ENCODE measurements at places on chromosomes 4 and X.

GRCh38 chrX:19793471-19793870 is 93.9 kb downstream of the SH3KBP1 start:
- no peak for DNase-seq

- no peak for DNase-seq
Observed at GRCh38 chrX:134679221-134679620, 20.9 kb upstream of the PLAC1 start.

GRCh38 chr4:25901030-25901430 is 13.0 kb upstream of the SMIM20 start:
- DNase-seq = no peak

DNA sequence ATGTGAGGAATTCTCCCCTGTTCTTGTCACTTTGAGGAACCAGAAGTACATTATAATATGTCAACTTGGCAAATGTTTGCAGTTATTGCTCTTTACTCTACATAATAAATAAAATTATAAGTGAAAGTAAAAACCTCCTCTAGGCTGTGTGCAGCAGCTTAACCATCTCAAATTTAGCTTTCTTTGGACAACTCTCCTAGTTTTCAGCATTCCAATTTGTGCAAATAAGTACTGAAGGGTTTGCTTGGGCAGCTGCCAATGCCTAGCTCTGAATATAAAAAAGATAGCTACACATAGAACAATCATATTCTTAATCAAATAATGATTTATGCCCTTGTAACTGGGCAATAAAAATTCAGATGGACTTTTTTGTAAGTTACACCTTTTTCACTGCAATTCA is 82.5 kb downstream of the GASK1B start:
- DNase-seq = no peak

- no peak for DNase-seq
Observed at GRCh38 chr4:84231539-84232055, 267.5 kb downstream of the NKX6-1 start.

DNA sequence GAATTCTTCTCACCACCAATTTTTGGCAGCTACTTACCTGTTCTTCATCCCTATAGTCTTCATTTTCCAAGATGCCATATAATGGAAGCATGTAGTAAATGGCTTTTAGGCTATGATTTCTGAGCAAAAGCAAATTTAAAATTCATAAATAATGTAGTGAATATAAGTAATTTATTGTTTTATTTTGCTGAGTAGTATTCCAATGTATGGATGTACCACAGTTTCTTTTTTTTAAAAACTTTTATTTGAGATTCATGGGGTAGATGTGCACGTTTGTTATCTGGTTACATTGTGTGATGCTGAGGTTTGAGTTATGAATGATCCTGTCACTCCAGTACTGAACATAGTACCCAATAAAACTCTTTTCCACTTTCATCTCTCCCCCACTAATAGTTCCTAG is 369.1 kb downstream of the IL15 start:
- DNase-seq = no peak

DNA sequence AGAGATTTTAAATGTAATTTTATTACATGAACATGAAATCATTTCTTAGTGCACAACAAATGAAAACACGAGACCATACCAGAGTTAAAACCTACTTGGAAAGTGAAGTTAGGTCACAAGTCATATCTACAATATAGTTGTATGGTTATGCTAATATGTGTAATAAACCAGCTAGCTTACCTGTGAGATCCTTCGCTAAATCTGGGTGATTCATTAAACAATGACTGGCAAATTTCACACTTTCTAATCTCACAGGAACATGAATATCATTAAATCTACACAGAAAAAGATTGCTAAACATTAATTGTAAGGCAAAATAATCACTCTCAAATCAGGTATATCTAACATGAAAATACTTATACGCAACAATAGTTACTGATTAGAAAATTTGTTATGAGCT is 67.6 kb downstream of the PDS5A start:
- DNase-seq = no peak

DNA sequence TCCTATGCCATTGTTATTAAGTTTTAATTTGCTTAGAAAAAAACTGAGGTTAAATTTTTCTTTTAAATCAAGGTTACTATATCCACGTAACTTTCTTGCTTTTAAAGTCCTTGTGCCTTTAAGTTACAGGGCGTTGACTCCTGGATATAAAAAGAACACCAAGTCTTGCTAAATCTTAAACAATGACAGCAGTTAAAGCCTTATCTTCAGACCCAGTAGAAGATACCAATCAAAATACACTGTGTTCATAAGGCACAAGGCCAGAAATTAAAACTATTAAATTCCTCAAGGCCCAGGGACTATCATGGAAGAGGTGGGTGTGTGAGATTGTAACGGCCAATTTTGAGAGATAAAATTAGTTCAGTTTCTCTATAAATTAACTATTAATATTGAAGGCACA is 60.4 kb downstream of the PAGE2 start:
- no peak for DNase-seq

DNA sequence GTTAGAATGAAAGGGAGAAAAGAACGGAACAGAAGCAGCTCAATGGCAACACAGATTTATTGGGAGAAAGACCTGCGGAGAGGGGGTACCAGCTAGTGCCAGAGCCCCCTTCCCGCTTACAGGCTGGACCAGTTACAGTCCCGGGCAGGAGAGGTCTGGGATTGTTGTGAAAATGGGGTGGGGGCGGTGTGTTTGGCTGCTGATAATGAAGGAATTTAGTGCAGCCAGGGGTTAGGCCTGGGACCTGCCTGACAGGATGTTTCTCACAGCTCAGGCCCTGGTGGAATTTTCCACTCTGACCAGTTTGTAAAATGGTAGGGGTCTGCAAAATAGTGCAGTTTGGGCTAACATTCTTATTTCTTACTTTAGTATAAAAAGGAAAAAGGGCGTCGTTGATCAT is 75.4 kb upstream of the SPIN4 start:
- no peak for DNase-seq

- DNase-seq = no peak
Observed at GRCh38 chr4:2859514-2859913, 15.9 kb downstream of the ADD1 start.

GRCh38 chr4:104163820-104164219 is 330.9 kb downstream of the CXXC4 start:
- no peak for DNase-seq

DNA sequence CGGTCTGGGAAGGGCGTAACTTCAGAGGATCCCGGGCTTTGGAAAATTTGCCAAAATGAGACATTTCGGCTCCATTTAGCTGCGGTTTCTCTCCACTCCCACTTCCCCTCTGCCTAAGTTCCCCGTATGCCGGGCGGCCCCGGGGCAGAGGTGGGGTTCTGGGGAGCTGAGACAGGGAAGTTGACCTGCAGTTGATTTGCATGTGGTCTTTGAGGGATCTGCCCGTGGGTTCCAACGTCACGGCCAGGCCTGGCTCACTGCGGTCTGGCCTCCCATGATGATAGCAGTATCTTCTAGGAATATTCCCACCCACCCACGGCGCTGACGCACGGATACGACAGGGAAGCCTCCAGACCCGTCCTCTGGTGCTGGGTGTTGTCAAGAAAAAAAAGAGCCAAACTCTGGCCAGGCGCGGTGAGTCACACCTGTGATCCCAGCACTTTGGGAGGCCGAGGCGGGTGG is 27.3 kb upstream of the CRLF2 start:
- DNase-seq = no peak

DNA sequence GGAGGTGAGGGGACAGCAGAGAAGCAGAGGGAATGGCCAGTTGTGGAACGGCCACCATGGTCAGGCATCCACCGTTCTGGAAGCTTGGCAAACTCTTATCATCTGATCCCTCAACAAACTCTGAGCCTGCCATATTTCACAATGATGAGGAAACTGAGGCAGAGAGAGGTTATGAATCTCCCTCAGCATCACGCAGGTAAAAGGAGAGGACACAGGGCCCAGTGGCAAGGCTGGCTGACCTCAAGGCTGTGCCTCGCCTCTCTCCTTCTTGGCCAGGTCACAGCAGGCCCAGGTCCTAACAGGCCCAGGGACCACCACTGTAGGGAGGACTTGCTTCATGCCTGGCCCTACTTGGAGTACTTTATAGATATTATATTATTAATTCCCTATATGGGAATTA is 242.8 kb downstream of the EVC2 start:
- DNase-seq = no peak

- DNase-seq = no peak
Observed at GRCh38 chr4:183284965-183285364, 35.1 kb downstream of the CLDN22 start.

- DNase-seq = no peak
Observed at GRCh38 chrX:54639018-54639345, 109.0 kb downstream of the GNL3L start.

DNA sequence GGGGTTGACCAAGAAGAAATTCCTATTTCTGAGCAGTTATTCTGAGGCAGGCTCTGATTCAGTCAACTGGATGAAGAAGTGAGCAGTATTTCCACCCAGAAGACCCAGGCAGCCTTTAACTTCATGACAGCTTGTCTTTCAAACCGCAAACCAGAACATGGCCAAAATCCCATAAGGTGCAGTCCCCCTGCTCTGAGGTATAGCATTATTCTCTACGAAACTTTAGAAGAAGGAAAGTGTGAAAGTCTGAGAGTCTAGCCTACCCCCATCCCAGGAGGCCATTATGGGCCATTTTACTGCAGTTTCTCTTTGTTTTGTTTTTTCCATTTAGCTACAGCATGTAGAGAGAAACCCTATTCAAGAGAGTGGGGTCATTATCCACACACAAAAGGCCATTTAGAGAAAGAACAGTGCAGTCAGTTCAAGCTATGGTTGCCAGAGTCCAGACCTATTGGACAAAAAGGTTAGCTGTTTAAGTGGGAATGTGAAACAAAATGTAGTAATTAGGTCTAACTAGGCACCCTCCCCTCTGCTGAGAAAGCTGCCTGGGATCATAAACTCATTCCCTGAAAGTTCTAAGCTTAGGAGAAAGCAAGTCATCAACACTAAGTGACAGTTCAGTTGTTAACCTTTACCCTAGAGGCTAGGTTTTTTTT is 52.1 kb upstream of the RASGEF1B start:
- no peak for DNase-seq

All from activated naive CD4-positive, alpha-beta T cell treated with anti-CD3 and anti-CD28 coated beads, Interleukin-2, amount 10 ng/mL, durations not matched to agents 7 days and 5 days (primary cell).